ENCODE measurements at places on chromosomes 6 and 20.

GRCh38 chr6:149181304-149181703, 136.2 kb upstream of the TAB2 start:
- DNase-seq = no peak

GRCh38 chr20:60206259-60206658, 248.0 kb downstream of the CDH26 start:
- DNase-seq = no peak

- no peak for DNase-seq
Measured at GRCh38 chr6:167762259-167762962, 64.3 kb upstream of the AFDN start.

DNA sequence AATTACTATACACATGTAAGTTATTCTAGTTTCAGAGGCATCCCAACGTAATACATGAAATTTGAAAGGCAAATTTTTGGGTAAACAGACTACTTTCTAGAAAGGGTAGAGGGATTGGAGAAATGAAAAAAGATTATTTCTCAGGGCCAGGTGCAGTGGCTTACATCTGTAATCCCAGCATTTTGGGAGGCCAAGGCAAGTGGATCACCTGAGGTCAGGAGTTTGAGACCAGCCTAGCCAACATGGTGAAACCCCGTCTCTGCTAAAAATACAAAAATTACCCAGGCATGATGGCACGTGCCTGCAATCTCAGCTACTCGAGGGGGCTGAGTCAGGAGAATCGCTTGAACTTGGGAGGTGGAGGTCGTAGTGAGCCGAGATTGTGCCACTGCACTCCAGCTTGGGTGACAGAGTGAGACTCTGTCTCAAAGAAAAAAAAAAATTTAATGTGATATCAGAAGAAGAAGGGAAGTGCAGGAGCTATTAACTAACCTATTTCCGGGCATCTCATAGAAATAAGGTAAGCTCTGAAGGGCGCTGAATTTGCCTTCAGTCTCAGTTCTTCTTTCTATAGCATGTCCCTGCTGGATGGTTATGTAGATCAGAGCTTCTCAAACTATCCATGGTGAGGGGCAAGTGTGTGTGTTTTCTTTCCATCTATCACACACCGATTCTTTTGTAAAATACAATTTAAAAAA, 100.3 kb upstream of the MTHFD1L start:
- no peak for DNase-seq

DNA sequence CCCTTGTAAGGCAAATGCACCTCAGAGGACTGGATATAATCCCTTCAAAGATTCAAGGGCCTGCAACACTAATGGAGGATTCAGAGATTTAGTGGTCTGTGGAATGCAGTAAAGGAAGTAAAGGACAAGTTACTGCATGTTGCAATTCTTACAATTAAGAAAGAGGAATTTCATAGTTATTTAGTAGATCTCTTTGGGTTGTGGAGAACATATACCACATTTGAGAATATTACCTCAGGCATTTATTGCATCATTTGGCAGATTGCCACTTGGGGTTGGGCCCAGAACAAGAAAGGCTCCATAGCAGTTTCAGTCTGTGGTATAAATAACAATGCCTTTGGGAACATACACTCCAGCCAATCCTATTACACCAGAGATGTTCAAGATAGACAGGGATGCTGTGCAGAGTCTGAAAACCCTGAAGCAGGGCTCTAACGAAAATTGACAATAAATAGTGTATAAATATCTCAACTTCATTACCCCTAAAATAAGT, 20.9 kb upstream of the EPM2A start:
- no peak for DNase-seq

DNA sequence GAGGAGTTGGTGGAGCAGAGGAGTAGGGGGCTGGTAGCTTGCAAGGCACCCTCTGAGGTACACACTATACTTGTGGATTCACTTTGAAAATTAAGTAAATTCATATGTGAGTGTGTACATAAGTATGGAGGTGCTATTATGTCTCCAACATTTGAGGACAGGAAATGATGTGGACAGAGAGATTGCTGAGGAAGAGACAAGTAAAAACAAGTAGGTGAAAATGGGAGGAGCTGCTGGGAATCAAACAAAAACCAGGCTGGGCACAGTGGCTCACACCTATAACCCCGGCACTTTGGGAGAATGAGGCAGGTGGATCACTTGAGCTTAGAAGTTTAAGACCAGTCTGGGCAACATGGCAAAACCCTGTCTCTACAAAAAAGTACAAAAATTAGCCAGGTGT, 69.2 kb upstream of the LYRM2 start:
- DNase-seq = no peak

DNA sequence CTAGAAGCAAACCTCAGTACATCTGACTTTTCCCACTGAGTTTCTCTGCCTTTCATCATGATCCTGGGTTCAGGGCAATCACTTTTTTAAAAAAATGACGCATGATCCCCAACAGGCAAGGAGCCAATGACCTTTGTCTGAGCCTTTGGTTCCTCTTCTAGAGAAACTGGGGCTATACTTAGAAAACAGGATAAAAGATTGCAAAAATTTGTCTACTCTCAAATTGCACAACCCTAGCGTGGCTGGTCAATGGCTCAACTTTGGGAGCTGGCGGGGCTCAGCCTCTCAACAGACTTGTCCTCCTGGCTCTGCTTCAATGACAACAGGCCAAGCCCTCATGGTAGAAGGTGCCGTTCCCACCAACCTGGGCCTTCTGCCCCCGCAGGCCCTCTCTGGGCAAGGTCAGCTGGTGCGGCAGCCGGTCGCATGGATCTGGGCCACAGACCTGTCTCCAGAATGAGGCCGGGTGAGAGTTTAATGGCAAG, 48.7 kb downstream of the PDYN start:
- DNase-seq = no peak

DNA sequence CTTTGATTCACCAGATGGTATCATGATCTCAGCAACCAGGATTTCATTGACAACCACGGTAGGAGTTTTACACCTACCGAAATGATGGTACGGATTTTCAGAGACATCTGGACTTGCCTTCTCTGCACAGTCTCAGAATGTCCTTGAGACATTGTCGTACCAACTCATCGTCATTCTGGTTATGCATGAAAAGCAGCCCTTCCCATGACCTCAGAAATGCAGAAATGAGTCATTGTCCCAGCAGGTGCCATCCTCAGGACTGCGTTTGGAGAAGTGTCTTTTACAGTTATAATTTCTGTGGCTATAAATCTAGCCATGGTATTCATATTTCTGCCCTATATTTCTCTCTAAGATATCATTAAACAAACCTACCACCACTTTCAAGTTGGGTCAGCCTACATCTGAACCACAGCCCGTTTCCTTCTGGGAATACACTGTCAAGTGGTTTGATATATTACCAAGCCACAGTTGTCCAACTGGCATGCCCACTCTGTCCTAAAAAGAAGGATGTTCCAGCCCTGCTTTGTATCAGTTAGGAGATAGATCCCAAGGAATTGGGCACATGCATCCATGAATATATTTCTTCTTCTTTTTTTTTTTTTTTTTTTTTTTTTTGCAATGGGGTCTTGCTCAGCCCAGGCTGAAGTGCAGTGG, 7.5 kb upstream of the BFSP1 start:
- no peak for DNase-seq

DNA sequence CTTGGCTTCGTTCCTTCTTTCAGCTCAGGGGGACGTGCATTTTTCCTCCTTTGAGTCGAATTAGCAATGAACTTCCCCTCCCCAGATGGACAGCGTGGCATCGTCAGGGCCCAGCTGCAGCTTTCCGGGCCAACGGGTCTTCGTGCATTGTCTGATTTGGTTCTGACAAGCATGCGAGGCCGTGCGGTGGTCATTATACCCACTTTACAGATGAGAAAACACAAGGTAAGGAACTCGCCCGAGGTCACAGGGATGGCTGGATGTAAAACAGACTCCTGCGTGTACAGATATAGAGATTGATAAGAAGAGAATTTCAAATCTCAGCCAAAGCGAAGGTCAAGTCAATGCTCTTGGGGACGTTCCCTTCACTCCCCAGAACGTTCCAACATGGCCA, 187.6 kb upstream of the SULF2 start:
- DNase-seq = no peak

DNA sequence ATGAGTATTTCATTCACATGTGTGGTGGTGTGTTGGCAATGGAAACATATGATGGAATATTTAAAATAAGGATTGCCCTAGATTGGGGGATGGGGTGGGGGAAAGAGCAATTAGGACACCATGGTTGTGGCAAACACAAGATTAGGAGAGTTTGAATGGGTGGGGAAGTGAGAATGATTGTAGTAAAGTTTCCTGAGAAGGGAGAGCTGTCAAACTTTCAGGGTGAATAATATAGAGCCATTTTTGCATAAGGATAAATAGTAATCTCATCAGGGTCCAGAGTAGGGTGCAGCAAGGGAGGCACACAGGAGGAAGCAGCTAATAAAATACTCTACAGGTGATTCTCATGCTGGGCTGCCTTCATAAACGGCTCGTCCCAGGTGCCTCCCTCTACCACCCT, 294.9 kb upstream of the MARCKS start:
- no peak for DNase-seq

DNA sequence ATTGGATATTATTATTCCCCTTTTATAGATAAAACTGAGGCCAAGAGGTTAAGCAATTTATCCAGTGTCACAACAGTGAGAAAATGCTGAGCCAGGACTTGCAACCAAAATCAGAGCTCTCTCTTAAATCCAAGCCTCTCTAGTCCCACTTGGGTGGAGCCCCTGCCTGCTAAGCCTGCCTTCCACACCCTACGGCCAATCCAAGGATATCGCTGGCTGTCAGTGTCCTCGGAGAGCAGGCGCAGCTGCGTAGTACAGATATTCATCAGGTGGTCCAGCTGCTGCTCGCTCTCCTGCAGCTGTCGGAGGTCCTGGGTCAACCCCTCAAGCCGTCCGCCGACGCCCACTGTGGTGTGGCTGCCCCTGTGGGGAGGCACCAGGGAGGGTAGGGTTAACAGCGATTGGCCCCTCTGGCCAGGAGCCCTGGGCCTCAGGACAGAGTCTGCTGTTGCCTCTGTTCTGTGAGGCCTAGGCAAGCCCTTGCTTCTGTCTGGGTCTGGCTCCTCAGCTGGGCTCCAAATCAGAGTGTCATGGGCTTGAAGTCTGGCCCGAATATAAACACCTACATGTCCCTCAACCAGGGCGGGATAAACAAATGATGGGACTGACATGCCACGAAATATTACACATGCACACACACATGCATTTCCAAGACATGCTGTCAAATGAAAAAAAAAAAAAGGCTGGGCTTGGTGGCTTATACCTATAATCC, 3.9 kb upstream of the NECAB3 start:
- no peak for DNase-seq

DNA sequence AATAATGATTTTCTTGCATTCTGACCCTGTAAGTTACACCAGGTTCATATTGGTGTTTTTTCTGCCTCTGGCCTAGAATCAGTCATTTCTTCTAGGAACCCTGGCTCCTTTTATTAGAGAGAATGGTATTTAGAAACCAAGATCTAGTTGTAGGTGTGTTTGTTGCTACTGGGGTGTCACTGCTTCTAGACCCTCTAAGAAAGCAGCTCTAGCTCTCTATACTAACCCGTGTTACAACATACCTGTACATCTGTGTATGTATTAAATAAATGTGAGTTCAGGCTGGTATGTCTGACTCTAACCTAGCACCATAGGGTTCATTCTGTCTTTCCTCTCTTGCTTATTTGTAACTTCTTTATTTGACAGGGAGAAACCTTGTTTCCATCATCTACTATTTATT, 16.8 kb downstream of the SENP6 start:
- no peak for DNase-seq

- DNase-seq = no peak
Measured at GRCh38 chr6:105250533-105250932, 70.7 kb upstream of the POPDC3 start.

- DNase-seq = no peak
Measured at GRCh38 chr6:107361753-107362604, 97.4 kb downstream of the PDSS2 start.

DNA sequence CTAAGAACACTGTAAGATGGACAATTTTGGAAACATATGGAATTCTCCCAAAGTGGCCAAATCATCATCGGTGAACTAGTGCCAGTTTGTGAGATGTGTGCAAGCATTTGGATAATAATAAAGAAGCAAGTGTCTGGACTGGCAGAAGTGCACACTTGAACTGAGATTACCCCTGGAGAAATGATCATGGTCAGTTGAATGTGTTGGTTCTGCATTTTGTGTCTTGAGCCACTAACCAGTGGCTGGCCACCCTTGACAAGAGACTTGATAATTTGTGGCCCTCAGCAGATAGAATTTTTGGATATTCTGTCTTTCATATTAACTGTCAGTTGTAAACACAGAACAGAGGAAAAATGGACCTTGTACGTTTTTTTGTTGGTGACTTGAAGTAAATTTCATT, 37.4 kb downstream of the CITED2 start:
- no peak for DNase-seq

GRCh38 chr6:114195027-114195365, 147.8 kb downstream of the HS3ST5 start:
- DNase-seq = no peak

GRCh38 chr6:27601668-27602254, 128.9 kb upstream of the ZNF184 start:
- DNase-seq = no peak

DNA sequence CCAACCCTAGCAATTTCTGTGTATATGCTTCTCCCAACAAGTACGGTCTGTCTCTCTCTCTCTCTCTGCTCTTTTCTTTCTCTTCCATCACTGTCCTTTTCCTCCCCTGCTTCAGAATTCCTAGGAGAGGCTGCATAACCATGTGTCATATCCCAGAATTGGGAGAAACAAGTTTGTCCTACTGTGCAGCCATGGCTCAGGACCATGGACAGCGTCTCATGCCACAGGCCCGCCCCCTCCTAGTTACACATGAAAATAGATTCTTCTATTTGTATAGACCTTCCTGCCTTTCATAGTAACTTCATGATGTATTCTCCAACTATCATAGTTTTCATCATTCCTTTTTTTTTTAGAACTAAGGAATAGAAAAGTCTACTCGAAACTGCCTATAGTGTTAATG, 98.0 kb downstream of the FNDC1 start:
- DNase-seq = no peak

- DNase-seq = no peak
Measured at GRCh38 chr6:8809662-8810061, 374.3 kb upstream of the SLC35B3 start.

DNA sequence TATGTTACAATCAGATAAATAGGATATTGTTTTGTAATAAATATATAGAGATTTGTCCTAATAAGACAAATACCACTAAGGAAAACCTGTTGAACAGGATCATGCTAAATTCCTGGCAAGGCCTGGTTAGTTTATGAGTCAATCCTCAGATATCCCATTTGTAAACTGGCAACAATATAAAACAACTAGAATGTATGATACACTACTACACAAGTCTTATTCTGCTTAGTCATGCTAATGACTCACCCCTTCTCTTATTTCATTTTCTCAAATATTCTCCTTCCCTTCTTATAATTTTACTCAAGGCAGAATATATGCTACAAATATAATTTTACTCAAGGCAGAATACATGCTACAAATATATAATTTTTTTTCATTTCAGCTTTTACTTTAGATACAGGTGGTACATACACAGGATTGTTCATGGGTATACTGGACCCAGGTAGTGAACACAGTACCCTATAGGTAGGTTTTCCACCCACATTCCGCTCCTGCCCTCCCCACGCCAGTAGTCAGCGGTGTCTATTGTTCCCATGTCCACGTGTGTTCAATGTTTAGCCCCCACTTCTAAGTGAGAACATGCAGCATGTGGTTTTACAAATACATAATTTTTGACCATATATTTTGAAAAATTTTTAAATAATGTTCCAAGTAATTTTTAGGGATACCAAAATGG, 6.3 kb downstream of the OSER1 start:
- DNase-seq = no peak

All from activated naive CD8-positive, alpha-beta T cell treated with anti-CD3 and anti-CD28 coated beads, Interleukin-2, amount 50 U/mL, for 16 hours (primary cell).